ENCODE measurements at places on chromosomes 13 and 19.
A peak's percentile ranks its signal among the peaks of the same experiment; 100 is the strongest.

- DNase-seq = no peak
Observed at GRCh38 chr13:94162289-94162688, 317.2 kb downstream of the DCT start.

DNA sequence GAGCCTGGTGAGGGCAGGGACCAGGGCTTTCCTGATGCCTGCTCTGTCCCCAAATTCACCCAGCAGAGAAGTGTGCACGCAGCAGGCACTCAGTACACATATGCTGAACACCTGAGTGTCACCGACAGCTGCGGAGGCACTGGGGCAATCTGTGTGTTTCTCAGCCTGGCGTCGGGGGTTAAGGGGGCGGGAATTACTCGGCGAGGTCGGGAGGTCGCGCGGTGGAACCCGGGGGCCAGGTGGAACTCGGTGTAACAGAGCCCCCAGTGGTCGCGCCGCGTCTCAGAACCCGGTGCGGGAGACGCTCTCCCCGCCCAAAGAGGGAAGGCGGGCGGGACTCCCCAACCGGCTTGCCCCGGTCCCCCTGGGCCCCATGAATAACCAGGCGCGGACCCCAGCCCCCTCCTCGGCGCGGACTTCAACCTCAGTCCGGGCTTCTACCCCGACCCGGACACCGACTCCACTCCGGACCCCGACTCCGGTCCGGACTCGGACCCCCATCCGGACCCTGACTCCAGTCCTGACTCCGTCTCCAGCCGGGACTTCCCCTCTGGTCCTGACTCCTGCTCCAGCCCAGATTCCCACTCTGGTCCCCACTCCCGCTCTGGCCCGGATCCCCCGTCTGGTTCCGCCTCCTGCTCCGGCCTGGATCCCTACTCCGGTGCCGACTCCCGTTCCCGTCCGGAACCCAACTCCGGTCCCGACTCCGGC is at the start of gene SELENOV:
Gene SELENOV, plus strand, starts transcription at position 300 of the 711 bp plus-strand sequence. Its CDS starts 74 bp downstream, at position 374.
- peak; percentile 35 for DNase-seq

DNA sequence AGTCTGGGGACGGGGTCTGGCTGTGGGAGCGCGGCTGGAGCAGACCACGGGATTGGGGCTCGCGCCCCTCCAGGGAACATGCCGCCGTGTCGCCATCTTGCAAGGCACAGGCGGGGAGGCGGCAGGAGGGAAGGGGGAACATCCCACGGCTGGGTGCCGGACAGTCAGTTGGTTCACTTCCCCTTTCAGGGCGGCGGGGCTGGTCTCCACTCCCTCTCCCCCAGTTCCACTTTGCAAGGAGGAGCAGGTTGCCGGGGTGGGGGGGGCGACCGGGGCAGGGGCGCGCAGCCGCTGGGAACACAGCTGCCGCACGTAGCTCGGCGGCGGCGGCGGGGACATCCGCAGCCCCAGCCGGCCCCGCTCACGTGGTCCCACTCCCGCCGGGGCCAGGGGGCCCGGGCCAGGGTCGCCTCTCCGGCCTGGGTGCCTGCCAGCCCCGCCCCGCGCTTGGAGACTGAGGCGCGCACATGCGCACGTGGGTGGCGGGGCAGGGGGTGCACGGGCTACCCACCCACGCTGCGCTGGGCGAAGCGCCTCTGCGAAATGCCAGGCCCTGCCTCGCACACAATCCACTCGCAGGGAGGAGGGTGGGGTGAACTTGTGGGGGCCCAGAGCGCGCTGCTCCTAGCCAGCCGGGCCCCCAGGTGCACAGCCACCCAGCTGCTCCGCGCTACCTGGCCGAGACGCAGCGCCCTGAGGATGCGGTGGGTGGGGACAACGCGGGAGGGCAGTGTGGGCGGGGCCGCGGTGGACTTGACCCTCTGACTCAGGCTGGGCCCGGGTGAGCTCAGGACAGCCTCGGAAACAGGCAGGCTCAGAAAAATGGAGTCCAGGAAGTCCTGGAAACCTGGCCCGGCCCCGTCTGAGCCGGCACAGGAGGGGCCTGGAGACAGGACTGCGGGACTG is 6.4 kb downstream of the KLF16 start:
- peak; percentile 56 for DNase-seq

- DNase-seq = no peak
Observed at GRCh38 chr19:1321539-1321938, 35.9 kb downstream of the EFNA2 start.

DNA sequence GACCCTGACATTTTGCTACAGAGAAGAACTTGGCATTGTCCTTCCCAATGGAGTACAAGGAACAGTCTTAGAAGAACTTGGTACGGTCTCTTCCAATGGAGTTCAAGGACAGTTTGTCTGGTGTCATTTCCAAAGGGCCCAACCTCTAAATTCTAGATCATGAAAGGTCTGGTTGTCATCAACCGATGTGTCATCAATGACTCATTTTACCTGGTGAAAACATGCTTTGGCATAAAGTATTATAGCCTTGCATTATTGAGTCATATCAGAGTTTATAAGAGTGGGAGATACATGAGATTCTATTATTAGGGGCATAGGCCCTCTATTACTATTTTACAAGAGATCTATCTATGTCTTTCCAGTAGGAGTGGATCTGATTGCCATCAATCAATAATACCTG is 4.3 kb downstream of the CYP2B6 start:
- no peak for DNase-seq

All from CD4-positive, alpha-beta T cell treated with Interleukin-17A for 4 hours (primary cell).